ENCODE measurements at places on chromosomes 4 and X.
A peak's percentile ranks its signal among the peaks of the same experiment; 100 is the strongest.

DNA sequence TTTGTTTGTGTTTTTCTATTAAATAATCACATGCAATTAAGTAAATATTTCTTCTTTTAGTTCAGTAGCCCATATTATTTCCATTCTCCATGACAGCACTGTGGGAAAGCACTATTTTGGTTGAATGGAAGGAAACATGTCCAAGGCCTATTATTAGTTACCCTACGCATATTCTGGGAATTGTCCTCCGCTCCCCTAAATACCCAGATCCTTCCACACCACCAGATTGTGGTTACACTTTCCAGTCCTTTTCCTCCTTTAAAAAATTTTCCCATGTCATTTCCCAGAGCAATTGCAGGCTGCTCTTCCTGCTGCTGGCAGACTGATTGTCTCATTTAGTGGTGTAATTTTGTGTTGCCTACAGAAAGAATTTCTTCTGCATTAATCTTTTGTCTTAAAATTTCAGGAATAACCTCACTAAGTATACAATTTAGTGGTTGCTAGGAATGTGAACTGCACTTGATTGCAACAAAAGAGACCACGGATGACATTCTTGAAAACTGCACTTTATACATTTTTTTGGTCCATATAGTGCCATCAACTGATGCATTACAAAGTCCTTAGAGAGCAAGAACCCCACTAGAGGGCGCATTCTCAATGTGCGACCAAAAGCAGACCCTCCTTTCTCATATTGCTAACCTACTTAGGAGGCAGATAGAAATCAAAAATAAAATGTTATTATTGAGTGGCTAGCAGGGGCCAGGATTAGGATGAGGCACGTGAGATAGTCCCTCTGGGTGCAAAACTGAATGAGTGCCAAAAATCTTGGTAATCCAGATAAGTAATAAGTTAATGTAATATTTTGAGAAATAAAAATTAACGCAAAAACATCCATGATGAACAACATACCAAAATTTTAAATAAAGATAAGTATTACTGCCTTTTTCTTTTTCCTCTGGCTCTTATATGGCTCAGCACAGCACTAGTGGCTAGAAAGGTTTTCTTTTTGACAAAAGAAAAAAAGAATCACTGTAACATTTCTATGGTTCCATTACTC is 98.8 kb upstream of the IQCM start:
- DNase-seq: peak; percentile 20

GRCh38 chrX:10855845-10856244 is 235.5 kb upstream of the MID1 start:
- DNase-seq: no peak

GRCh38 chr4:36692586-36692985 is 411.2 kb downstream of the DTHD1 start:
- no peak for DNase-seq

DNA sequence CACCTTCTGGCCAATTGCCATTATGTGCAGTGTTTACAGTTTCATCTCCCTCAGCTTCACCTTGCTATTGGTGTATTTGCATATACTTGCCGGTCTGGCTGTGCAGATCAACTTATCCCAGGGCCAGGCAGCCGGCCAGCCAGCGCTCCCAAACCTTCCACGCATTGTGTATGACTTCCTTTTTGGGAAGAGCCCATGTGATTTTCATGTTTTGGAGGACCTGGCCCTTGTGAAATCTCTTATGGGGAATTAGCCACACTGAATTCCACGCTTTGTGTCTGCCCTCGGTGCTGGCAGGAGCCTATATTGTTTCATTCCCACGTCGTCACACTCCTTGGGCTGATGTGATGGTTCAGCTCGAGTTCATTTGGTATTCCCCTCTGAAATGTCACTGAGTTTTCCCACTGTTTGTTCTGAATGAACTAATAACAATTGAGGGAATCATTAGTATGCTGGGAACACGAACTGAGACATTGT is 6.0 kb upstream of the PDLIM3 start:
- no peak for DNase-seq

GRCh38 chrX:37357436-37357835 is 8.3 kb downstream of the PRRG1 start:
- DNase-seq: no peak

DNA sequence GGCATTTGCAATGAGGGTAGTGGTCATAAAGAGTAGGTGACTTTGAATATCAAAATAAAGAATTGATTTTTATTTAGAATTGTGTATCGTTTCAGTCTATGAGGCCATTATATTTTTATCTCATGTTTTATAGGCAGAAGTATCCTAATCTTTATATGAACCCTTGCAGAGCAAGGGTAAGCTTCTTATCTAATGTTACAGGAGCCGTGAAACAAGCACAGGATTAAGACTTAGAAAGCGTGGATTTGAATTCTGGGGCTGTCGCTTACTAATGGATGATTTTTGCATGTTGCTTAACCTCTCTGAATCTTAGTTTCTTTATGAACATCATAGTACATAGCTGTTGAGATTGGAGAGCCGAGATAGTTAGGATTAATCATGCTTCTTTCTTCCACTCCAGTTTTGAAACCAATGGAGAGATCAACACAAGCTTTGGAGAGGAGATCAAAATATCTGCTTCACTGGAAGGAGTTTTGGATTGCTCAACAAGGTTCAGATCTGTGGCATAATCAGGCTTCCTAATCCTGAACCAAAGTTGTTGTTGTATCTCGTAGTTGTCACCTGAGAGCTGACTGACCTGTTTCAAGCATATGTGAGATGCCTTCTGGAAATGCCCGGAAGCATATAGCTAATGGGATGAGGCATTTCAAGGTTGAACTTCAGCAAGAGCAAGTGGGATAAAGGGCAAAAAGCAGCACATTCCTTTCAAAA is 166.9 kb upstream of the GK2 start:
- no peak for DNase-seq

DNA sequence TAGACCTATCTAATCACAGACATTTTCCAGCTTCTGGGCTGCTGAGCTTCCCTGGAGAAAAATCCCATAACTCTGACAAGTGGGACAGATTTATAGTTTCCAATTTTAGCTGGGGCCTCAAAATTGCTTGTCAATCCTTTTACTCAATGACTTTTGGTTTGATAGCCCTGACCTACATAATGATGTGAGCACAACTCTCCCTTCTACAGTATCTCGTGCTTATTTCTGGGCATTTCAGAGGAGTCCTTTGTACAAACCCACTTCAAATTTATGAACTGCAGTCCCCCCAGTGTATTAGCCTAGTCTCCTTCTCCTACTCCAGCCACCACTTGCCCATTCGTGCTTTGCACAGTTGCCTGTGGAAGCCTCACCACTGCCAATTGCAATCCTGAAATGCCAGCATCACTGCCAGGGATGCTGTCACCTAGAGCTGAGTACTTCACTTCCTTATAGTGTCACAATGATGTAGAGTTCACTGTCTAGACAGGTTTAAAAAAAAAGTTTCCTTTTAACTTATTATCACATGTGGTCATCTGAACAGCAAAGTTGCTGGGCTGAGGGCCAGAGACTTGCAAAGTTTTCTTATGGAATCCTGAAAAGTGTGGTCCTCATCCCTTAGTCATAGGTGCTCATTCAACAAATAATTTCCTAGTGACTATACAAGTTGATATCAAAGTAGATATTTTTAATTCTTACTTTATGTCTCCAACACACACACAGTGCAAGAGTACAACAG is 21.2 kb downstream of the TRAM1L1 start:
- DNase-seq: no peak

DNA sequence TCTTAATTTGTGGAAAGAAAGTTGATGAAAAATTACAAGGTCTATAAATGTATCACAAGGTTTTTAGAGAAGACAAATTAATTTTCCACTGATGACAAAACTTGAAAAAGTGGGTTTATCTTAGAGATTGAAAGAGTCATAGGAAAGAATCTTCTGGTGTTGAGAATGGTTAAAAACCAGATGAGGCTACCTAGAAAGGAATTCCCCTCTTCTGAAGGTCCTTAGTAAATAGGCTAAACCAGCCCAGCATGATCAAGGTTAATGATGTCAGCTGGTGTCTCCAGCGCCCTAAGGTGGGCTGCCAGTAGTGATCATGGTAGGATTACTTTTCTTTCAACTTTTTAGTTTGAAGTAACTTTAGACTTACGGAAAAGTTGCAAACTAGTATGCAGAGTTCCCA is 71.8 kb upstream of the PGRMC2 start:
- DNase-seq: no peak

DNA sequence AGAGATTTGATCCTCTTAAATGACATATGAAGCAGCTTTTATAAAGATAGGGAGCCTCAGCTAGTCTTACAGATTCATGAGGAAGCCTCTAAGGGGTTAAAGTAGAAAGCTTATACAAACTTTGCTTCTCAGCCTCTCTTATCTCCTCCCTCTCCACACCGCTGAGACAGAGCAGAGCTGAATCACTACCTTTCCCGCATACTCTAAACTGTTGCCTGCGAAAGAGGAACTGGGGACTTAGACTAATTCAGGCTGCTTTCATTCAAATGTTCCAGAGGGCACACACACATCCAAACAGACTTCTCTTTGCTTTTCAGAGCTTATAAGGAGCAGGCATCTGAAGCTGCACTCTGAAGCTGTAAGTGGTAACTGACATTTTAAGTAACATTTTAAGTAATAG is at the start of gene SERTM2:
SERTM2 (plus strand) TSS at position 169 of the 400 bp plus-strand sequence. CDS start 7,213 bp downstream, outside the sequence.
- no peak for DNase-seq

DNA sequence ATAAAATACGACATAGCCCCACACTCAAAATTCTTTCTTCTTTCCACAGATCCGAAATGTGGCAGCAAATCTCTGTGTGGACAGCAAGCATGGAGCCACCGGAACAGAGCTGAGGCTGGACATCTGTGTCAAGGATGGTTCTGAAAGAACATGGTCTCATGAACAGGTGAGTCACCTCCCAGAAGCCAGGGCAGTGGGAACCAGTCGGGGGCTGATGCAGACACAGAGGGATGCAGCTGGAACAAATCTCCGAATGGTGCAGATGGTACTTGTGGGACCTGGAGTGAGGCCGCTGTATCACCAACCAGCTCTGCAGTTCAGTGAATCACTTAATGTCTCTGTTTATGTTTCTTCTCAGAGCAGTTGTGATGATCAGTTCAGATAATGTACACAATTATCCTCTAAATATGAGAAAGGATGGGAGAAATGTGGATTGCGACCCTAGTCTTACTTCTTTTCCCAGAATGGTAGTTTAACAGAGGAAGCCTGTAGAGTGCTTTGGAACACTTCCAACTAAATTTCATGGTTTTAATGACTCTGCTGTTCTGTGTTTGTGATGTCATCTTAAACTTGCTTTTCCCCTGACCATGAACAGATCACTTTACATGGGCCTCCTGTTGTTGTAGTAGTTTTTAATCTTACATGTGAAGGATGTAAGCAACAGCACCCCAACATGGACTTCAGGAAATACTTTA is 159.3 kb upstream of the GALNT7 start:
- DNase-seq: no peak

Measured in KG1 (cell line).